ENCODE measurements at places on chromosomes 12 and 14. TPM values are rescaled to one million over a fixed set of nuclear protein-coding genes. Genes with fewer than 3 reads are reported as not detected.

TMEM117 gene
- 8.2 TPM for total RNA-seq

WASHC4 gene
- total RNA-seq: 74.7 TPM

NCOR2 gene
- 36.1 TPM for total RNA-seq

TAS2R19 gene
- total RNA-seq: 4.0 TPM

FAM234B gene
- 4.4 TPM for total RNA-seq

TEX52 gene
- not detected for total RNA-seq

FAM177A1 gene
- total RNA-seq: 59.3 TPM

TMTC1 gene
- total RNA-seq: 83.5 TPM

LALBA gene
- not detected for total RNA-seq

CEP128 gene
- 2.6 TPM for total RNA-seq
